NCI-H187 (cell line): ENCODE measurements at places on chromosomes 2 and 18.

DNA sequence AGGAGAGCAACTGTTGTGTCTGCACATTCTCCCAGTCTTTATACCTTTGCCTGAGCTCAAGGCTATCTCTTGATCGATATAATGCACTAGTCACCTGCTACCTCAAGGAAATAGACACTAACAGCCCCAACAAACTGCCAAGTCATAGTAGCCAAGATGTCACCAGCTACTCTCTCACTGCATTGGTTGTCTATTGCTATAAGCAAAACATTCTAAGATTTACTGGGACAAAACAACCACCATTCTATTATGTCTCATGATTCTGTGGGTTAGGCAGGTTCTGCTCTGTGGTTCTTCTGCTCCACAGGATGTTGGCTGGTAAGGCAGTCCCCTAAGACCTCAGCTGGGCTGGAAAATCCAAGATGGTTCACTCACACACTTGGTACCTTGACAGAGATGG is 28.5 kb upstream of the MLPH start:
- no peak for DNase-seq

DNA sequence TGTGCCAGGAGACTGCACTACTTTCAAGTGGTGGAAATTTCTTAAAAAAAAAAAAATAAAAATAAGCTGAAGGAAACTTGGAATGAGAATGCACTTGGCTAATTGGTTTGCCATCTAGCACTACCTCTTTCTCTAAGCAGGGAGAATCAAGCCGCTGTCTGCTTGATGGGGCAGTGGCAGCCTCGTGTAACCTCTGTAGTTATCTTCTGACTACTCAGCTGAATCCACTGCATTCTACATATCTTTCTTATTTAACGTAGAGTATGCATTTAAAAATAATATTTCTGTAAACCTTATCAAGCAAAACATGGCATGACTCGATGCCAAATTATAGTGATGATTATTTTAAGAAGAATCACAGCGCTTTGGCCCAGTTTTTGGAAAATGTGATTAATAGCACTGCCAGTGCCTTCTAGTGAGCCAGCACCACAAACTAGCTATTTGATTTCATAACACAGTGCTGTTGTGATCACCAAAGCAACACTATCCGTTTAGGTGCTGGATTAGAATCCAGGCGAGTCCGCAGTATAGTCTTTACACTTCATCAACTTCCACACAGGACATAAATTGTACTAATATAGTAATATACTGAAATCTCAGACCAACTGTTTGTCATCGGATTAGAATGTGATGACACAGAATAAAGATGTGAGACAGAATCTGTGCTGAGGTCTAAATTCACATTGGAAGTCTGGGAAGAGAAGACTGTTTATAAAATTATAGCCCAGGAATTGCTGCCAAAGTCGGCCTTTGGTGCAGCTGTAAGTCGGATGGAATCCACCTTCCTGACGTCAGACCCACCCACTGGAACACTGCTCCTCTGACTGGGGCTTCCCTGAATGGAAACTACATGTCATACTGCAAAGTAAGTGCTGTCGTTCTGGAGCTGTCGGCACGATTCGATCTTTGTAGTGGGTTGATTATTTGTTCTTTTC is 136.5 kb upstream of the ETAA1 start:
- DNase-seq = no peak

DNA sequence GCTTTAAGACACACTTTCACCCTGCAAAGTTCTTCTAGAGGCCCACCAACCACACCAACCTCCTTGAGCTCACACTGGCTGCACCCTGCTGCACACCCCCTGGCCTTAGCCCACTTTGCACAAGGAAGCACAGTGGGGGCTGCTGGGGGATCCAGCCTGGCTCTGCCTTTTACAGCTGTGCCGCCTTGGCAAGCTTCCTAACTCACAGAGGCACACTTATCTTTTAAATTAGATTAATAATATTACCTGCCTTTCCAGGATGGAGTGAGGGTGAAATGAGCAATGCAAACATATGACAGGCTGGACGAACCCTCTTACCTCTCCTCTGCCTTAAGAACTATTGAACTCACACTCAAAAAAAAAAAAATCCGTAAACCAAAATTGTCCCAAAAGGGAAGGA is 715.8 kb upstream of the ID2 start:
- DNase-seq = no peak

DNA sequence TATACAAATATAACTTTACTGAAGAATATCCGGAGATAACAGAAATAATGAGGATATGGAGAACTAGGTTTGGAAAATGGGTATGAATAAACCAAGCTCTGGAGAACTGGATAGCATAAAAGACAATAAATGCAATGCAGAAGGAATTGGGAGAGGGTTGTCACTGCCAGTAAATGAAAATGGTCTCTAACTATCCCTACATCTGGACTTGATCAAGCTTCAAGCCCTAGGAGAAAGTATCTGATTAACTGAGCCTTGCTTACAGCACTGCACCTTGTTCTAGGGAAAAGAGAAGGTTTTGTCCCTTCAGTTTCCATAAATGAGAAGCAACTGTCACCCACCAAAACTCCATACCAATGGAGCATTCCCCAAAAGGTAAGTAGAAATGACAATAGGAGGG is 514.6 kb upstream of the ZEB2 start:
- DNase-seq = no peak

DNA sequence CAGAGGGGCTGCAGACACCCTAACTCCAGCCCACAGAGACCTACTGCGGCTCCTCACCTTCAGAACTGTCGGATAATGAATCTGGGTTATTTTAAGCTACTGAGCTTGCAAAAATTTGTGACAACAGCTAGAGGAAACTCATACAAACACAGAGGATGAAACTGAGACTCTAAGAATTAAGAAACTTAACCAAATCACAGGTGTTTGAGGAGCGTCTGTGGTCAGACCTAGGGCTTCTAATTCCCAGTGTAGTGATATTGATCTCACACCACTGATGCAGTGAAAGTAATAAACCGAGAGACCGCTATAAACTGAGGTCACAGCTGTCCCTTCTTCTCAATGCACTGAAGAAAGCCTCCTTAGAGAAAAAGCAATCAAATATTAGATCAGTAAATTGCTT is 110.1 kb downstream of the RGPD3 start:
- no peak for DNase-seq

- DNase-seq = no peak
Measured at GRCh38 chr2:218897394-218898108, 16.9 kb downstream of the WNT10A start.

GRCh38 chr2:217941886-217942728 is 60.7 kb downstream of the TNS1 start:
- no peak for DNase-seq
